ENCODE measurements at places on chromosomes 11 and 22. TPM values are rescaled to one million over a fixed set of nuclear protein-coding genes. Genes with fewer than 3 reads are reported as not detected.

- DNase-seq: no peak
- no peak overlapping the region for H3K27ac ChIP-seq
These were observed 89.6 kb downstream of the SERGEF start for GRCh38 chr11:17923217-17923616.

- H3K36me3 ChIP-seq: no peaks in the 10 kb centered on the region
- H3K27ac ChIP-seq: no peak overlapping the region
- no peak for DNase-seq
These were observed 62.6 kb upstream of the PHF21B start for GRCh38 chr22:45072322-45072903.

- no peaks in the 10 kb centered on the region for H3K36me3 ChIP-seq
- no peak overlapping the region for H3K4me3 ChIP-seq
- no peak overlapping the region for H3K27ac ChIP-seq
- H3K27me3 ChIP-seq: no peaks in the 10 kb centered on the region
- DNase-seq: no peak
These were observed 240.9 kb upstream of the CADM1 start for GRCh38 chr11:115745066-115745465.

Gene ISX
- total RNA-seq: not detected

GRCh38 chr22:33024626-33025025 is 33.6 kb downstream of the SYN3 start:
- no peak for DNase-seq
- no peaks in the 10 kb centered on the region for H3K27me3 ChIP-seq
- no peaks in the 10 kb centered on the region for H3K36me3 ChIP-seq
- no peak overlapping the region for H3K4me3 ChIP-seq
- no peak overlapping the region for H3K27ac ChIP-seq

- no peak overlapping the region for H3K27ac ChIP-seq
- DNase-seq: no peak
- H3K36me3 ChIP-seq: no peaks in the 10 kb centered on the region
- no peaks in the 10 kb centered on the region for H3K4me1 ChIP-seq
These were observed 79.3 kb upstream of the SHANK2 start for GRCh38 chr11:71331631-71332030.

Gene OR52A1
- not detected for total RNA-seq
